ENCODE measurements at places on chromosomes 7 and 10.

- H3K27ac ChIP-seq: no peak overlapping the region
- peaks cover 4% of the 10 kb centered on the region for H3K4me1 ChIP-seq
- H3K27me3 ChIP-seq: peaks cover 39% of the 10 kb centered on the region
- no peaks in the 10 kb centered on the region for H3K36me3 ChIP-seq
- no peak for DNase-seq
- H3K4me3 ChIP-seq: no peak overlapping the region
Observed at GRCh38 chr7:3307435-3307834, 6.4 kb downstream of the SDK1 start.

DNA sequence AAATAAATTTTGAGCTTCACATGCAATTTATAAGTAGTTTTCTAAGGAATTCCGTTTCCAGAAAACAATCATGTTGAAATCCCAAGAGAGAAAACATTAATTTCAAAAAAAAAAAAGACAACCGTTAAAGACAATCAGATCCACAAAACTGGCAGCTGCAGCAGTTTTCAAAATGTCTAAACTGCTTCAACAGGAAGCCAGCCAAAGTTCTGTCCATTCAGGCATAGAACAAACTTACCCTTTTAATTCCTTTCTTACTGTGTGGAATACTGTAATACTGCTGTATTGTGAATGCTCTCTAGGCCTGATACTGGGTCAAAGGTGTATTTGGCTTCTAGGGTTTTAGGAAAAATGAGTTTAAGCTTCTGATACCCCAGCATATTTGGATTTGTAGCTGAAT is 31.6 kb downstream of the HOXA1 start:
- peaks cover 20% of the 10 kb centered on the region for H3K27me3 ChIP-seq
- no peak for DNase-seq
- no peaks in the 10 kb centered on the region for H3K36me3 ChIP-seq
- no peak overlapping the region for H3K4me3 ChIP-seq
- H3K4me1 ChIP-seq: no peaks in the 10 kb centered on the region

GRCh38 chr7:120583899-120584586 is 273.9 kb downstream of the TSPAN12 start:
- no peaks in the 10 kb centered on the region for H3K27me3 ChIP-seq
- no peak overlapping the region for H3K4me3 ChIP-seq
- DNase-seq: no peak
- H3K36me3 ChIP-seq: no peaks in the 10 kb centered on the region

DNA sequence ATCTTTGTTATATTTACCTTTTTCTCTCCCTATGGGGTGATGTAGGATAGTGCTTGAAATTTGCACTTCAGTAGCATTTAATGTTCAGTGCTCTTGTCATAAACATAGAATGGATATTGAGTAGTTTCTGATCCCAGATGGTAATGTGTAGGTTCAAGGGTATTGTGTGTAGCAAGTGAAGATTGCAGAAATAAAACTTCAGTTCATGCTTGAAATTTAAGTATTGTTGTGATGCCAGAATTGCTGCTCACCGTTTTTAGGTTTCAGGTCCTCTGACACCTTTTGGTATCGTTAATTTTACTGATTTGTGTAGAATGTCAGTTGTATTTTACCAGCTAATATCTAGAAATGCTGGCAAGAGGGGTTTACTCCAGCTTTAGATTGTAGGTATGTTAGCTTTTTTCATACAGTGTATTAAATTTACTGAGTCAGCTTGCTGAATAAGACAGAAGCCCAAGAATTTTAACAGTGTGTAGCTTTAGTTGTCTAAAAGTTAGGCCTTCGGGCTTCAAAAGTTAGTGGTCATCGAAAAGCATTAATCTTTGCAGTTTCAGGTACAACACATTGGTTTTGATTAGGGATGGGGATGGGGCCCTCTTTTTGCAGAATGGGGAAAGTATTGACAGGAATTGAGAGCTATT is 1.9 kb downstream of the PTEN start:
- H3K27me3 ChIP-seq: no peaks in the 10 kb centered on the region
- peak overlapping the region; percentile 93 for H3K27ac ChIP-seq
- H3K4me1 ChIP-seq: peaks cover 45% of the 10 kb centered on the region
- H3K4me3 ChIP-seq: peak overlapping the region; percentile 85
- DNase-seq: no peak

DNA sequence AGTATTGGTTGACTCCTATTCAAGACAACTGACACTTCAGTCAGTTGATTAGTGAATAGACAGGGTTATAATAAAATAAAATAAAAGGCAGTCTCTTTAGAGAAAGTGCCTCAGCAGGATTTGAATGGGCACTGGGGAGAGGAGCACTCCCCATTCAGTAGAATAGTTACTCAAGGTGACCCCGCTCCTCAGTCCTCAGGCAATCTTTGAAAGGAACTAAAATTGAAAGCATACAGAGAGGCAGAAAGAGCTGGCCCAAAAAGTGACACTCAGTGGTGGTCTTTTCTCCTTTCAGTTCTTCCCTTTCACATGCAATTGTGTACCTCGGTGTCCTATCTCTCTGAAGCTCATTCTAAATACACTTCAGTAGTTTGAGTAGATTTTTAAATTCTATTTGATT is 47.4 kb upstream of the MACC1 start:
- no peaks in the 10 kb centered on the region for H3K36me3 ChIP-seq
- no peaks in the 10 kb centered on the region for H3K4me1 ChIP-seq
- no peak for DNase-seq
- H3K4me3 ChIP-seq: no peak overlapping the region

DNA sequence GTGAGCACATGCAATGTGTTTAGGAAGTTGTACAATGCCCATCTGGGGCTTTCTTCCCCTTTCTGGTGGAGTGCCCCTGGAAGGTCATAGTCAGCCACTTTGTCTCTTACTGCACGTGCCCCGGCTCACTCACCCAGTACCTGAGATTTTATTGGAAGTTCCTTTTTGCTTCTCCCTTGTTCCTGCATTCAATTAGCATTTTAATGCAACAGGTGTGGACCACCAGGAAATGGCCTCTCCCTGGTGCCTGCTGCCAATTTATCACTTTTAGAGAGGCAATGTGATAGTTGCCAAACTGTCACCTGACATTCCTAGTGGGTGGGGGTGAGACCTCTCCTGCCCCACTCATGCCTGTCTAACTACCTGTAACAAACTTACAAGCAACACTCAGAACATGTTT is 293.4 kb upstream of the DKK1 start:
- no peaks in the 10 kb centered on the region for H3K27me3 ChIP-seq
- DNase-seq: no peak
- no peak overlapping the region for H3K27ac ChIP-seq
- H3K4me1 ChIP-seq: no peaks in the 10 kb centered on the region
- H3K36me3 ChIP-seq: no peaks in the 10 kb centered on the region

DNA sequence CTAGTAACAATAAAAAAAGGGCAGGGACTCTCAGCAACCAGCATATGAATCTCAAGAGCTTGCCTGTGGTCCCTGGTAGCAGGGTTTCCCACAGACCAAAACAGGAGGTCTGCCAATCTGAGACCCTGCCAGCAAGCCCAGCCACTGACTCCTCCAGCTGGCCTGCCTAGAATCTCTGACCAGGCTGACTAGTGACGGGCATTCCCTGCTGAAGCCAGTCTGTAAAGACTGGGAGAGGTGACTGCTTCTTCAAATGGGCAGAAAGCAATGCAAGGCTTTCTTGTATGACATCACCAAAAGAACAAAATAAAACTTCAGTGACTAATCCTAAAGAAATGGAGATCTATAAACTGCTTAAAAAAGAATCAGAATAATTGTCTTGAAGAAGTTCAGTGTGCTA is 249.4 kb downstream of the TCF7L2 start:
- no peaks in the 10 kb centered on the region for H3K36me3 ChIP-seq
- no peak overlapping the region for H3K27ac ChIP-seq

DNA sequence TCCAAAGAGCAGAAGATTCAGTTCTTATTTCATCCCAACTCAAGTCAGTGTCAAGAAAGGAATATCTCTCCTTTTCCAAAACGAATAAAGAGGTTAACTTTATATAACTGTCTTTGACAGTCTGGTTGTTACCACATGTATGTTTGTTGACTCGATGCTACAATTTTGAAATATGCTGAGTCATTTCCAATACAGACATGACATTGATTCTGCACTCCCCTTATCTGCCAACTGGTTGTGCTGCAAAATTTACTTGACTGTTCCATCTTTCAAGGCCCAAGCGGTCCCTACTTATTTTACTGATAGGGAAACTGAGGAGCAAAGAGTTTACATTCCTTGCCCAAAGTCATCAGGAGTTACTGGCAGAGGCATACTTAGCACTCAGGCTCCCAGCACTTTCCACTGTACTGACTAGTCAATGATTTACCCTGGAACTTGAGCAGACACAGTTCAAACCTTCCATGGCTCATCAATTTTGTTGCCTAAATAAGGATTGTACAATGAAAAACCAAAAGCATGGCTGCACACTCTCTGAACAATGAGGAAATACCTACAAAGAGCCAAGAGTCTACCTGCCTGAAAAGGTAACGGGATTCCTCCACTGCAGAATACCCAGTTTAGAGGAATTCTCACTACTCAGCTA is 52.8 kb downstream of the ABLIM1 start:
- no peaks in the 10 kb centered on the region for H3K4me1 ChIP-seq
- no peak overlapping the region for H3K4me3 ChIP-seq
- no peaks in the 10 kb centered on the region for H3K36me3 ChIP-seq

- no peak overlapping the region for H3K27ac ChIP-seq
- H3K4me1 ChIP-seq: peaks cover 38% of the 10 kb centered on the region
- peaks cover 9% of the 10 kb centered on the region for H3K36me3 ChIP-seq
- no peak for DNase-seq
Observed at GRCh38 chr7:133481676-133482075, 228.8 kb downstream of the EXOC4 start.

- H3K4me3 ChIP-seq: no peak overlapping the region
- H3K4me1 ChIP-seq: peaks cover 12% of the 10 kb centered on the region
- peaks cover 63% of the 10 kb centered on the region for H3K36me3 ChIP-seq
- H3K27me3 ChIP-seq: no peaks in the 10 kb centered on the region
- DNase-seq: no peak
Observed at GRCh38 chr7:77823787-77824186, 25.2 kb downstream of the PHTF2 start.

DNA sequence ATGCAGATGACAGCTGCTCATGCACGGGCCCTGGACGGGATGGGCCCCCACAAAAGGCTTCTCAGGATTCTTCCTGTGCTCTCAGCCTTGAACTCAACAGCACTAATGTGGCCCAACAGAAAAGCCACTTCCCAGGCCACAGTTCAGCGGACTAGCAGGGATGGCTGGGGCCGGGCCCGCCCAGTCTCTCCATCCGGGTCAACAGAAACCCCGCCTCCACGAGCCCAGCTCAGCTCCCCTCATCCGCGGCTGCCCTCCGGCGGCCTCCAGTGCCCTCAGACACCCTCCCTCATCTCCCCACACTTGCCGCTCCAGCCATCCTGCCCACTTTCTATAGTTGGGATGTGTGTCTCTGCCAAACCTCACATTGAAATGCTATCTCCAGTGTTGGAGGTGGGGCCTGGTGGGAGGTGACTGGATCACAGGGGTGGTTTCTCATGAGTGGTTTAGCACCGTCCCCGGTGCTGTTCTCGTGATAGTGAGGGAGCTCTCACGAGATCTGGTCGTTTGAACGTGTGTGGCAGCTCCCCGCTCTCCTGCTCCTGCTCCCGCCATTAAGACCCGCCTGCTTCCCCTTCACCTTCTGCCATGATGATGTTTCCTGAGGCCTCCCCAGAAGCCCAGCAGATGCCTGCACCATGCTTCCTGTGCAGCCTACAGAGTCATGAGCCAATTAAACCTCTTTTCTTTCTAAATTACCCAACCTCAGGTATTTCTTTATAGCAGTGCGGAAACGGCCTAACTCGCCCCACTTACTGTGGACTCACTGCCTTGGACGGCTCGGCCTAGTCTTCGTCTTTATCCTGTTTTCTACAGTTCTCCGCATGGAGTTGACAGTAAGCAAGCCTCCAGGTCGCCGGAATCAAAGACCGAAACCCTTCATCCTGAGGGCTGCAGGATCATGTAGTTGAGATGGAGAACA is 169.9 kb upstream of the RNF32 start:
- H3K27ac ChIP-seq: no peak overlapping the region
- no peak for DNase-seq
- H3K36me3 ChIP-seq: no peaks in the 10 kb centered on the region
- H3K4me3 ChIP-seq: no peak overlapping the region
- peaks cover 20% of the 10 kb centered on the region for H3K27me3 ChIP-seq
- H3K4me1 ChIP-seq: no peaks in the 10 kb centered on the region

DNA sequence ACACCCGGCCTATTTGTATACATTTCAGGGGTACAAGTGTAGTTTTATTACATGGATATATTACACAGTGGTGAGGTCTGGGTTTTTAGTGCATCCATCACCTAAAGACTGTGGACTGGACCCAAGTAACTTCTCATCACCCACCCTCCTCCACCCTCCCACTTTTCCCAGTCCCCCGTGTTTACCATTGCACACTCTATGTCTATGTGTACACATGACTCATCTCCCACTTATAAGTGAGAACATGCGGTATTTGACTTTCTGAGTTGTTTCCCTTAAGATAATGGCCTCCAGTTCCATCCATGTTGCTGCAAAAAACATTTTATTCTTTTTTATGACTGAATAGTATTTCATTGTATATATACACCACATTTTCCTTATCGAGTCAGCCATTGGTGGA is 98.9 kb upstream of the WAC start:
- peaks cover 7% of the 10 kb centered on the region for H3K27me3 ChIP-seq
- H3K36me3 ChIP-seq: no peaks in the 10 kb centered on the region
- no peak overlapping the region for H3K27ac ChIP-seq
- H3K4me3 ChIP-seq: no peak overlapping the region

- no peak for DNase-seq
- no peak overlapping the region for H3K4me3 ChIP-seq
- no peaks in the 10 kb centered on the region for H3K4me1 ChIP-seq
- no peaks in the 10 kb centered on the region for H3K36me3 ChIP-seq
- H3K27me3 ChIP-seq: peaks cover 4% of the 10 kb centered on the region
Observed at GRCh38 chr10:75496191-75496567, 64.8 kb downstream of the LRMDA start.

GRCh38 chr10:71969929-71970328 is 5.7 kb downstream of the CHST3 start:
- no peaks in the 10 kb centered on the region for H3K36me3 ChIP-seq
- peaks cover 17% of the 10 kb centered on the region for H3K27me3 ChIP-seq
- H3K27ac ChIP-seq: no peak overlapping the region
- no peak overlapping the region for H3K4me3 ChIP-seq

DNA sequence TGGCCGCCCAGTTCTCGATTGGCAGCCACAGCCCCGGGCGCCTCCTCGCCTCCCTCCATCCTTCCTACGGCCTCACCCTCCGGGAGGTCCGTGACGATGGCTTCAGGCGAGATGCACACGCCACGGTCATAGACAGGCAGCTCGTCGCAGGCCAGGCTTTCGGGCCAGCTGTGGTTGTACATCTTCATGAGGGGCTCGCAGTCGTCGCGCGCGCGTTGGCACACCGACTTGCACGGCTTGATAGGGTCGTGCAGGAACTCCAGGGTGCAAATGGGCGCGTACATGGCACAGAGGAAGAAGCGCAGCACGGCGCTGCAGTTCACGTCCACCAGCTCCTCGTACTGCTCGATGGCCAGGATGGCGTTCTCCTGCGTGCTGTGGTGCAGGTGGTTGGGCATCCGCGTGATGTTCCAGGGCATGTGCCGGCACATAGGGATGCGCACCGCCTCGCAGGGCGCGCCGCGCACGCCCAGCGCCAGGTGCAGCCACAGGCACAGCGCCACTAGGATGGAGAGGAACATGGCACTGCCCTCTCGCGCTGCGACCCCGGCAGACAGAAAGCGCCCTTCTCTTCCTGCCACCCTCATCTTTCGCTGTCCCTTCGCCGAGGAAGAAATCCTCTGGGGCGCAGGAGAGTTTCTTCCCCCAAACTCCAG is 472 bp downstream of the SFRP4 start:
- peak overlapping the region; percentile 30 for H3K4me3 ChIP-seq
- DNase-seq: no peak
- peaks cover 14% of the 10 kb centered on the region for H3K4me1 ChIP-seq
- peaks cover 81% of the 10 kb centered on the region for H3K27me3 ChIP-seq
- H3K36me3 ChIP-seq: no peaks in the 10 kb centered on the region

Data from activated naive CD8-positive, alpha-beta T cell treated with anti-CD3 and anti-CD28 coated beads for 36 hours (primary cell).